ENCODE measurements at places on chromosomes 16 and 17.

DNA sequence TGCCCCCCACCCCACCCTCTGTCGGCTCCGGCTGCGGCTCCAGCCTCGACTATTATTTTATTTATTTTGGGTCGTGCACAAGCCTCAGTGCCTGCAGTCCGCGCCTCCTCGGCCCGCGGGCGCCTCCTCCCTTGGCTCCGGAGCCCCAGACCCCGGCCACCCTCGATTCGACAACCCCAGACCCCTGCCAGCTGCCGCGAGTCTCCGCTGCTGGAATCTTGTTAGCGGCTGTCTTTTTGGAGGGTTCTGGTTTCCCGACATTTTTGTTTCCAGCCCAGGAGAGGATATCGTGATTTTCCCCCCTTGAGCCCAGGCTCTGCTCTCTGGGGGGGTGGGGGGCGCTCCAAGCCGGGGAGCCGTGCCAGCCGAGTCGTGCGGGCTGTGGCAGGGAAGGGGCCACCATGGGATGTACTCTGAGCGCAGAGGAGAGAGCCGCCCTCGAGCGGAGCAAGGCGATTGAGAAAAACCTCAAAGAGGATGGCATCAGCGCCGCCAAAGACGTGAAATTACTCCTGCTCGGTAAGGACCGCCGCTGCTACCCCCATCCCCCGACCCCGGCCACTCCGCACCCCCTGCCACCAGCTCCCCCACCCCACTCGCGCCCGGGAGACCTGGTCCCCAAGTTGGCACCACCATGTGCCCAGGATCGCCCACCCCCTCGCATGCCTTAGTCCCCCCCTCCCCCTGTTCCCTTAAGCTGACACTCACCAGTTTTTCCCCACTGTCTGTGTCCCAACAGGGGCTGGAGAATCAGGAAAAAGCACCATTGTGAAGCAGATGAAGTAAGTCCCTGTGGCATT, 746 bp downstream of the GNAO1 start:
- peak; percentile 50 for DNase-seq

DNA sequence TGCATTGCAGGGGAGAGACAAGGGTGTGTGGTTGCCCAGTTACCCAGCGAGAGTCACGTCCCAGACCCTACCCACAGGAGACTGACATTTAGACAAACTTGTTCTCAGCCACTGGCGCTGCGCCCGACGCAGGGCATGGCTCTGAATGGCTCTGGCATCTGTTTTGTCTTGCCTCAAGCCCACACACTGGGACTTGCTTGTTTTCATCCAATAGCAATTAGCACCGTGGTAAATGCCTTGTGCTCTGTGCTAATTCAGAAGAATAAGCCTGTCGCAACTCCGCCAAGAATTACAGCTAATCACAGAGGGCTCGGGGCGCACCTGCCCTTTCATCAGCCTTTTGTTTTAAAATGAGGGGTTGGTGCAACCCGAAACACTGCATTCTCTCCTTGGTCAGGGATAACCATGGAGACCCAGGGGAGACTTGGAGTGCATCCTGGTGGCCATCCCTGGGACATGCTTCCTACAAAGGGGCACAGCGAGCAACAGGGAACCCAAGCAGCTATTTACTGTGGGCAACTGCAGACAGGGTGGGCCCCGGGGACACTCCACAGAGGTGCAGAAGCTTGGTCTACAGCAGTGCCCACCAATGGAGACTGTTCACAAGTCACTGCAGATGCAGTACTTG, 220.6 kb upstream of the ZFHX3 start:
- DNase-seq: no peak

- DNase-seq: no peak
Observed at GRCh38 chr17:48051706-48052486, 3.7 kb downstream of the NFE2L1 start.

DNA sequence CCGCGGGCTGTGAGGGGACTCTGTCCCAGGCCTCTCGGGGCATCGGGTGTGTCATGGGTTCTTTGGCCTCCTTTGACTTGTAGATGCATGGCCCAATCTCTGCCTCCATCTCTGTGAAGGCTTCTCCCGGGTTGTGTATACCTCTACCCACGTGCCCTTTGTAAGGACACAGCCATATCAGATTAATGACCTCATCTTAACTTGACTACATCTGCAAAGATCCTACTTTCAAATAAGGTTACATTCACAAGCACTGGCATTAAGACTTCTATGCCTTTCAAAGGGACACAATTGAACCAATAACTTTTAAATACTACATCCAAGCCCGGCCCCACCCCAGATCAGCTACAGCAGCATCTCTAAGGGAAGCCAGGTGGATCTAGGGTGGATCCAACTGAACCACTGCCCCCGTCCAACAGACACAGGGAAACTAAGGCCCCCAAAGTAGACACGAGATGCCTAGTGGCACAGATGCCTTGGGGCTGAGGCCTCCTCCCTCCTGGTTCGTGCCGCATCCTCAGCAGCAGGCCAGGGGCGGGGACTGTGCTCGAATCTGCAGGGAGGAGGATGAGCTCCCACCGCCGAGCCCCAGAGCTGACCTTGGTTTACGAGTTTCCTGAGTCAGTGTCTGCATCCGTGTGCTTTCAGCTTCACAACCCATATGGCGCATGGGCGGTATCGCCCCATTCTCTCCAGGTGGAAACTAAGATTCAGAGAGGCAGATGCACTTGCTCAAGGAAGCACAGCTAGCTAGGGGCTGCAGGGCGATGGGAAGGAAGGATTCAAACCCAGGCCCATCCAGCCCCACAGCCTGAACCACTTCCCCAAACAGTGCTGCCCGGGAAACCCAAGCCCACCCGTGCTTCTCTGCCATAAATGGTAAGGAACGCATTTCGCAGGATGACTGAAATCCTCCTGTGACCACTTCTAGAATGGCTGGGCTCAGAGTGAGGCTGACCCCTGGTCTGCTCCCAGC, 353.3 kb downstream of the C16orf95 start:
- no peak for DNase-seq

GRCh38 chr16:11004973-11005610, 60.7 kb downstream of the CLEC16A start:
- DNase-seq: no peak

GRCh38 chr16:26583803-26584202, 482.9 kb upstream of the C16orf82 start:
- DNase-seq: peak; percentile 37

GRCh38 chr17:78359321-78359996, 418 bp downstream of the SOCS3 start:
- no peak for DNase-seq

- peak; percentile 53 for DNase-seq
Observed at GRCh38 chr16:50247906-50248608, 18.3 kb upstream of the ADCY7 start.

DNA sequence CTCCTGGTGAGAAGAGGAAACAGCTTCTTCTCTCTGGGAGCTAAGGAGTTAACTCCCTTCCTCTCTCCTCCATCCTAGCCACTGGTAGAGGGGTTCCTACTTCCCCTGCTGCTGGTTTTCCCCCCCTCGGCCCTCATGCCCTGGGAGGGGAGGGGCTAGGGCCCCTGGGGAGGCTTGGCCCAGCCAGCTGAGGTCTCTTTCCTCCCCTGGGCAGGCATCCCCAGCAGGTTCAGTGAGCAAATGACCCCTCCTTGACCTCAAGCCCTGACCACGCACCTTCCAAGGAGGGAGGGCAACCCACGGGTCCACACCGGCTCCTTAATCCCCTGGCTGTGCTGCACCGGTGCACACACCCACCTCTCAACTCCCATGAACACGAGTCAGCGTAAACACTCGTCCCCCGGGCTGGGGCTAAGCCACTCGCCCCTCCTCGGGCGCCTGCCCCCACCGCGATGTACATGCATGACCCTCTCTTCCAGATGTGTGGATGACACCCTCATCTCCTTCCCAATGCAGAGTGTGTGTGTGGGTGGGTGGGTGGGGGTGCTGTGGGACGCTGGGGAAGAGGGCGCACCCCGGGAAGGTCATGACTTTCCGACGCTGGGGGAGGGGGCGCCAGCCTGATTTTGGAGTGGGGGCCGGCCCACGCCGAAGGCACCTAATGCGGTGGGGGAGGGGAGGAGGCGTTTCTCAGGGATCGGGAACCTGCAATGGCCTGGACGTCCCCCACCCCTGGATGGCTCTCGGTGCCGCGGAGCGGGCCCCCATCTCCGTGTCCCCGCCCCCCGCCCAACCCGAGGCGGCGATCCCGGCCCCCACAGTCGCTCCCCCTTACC, 33.7 kb downstream of the SRCIN1 start:
- no peak for DNase-seq

GRCh38 chr17:43338886-43339516, 59.8 kb upstream of the ARL4D start:
- DNase-seq: peak; percentile 89

- no peak for DNase-seq
Observed at GRCh38 chr17:47287068-47287467, 33.4 kb downstream of the ITGB3 start.

GRCh38 chr17:56478836-56479447, 114.6 kb upstream of the NOG start:
- DNase-seq: peak; percentile 62

DNA sequence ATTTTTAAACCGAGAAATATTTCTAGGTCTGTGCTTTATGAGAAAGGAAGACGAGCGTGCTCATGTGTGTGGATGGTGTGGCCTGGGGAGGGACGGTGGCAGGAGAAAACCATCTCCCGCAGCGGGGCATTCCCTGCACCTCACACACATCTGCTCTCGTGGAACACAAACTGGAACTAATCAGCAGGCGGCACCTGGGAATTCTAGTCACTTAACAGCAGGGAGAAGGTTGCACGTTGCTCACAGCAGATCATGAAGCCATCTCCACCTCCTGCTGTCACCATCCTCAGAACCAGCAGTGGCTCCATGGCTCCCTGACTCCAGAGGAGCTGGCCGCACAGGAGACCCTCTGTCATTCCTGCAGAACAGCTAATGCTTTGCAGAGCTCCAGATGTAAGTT, 35.2 kb downstream of the ADCY9 start:
- DNase-seq: no peak

DNA sequence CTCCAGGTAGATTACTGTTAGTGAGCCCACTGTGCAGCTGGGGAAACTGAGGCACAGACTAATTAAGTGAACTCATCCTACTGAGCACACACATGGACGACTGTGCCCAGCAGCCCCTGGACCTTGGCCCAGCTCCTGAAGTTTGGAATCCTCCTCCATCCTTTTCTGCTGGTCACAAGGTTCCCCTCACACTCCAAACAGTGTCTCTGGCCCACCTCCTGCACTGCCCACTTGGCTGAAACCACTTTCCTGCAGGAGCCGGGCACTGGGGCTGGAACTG, 3.6 kb downstream of the RHBDF2 start:
- DNase-seq: no peak

DNA sequence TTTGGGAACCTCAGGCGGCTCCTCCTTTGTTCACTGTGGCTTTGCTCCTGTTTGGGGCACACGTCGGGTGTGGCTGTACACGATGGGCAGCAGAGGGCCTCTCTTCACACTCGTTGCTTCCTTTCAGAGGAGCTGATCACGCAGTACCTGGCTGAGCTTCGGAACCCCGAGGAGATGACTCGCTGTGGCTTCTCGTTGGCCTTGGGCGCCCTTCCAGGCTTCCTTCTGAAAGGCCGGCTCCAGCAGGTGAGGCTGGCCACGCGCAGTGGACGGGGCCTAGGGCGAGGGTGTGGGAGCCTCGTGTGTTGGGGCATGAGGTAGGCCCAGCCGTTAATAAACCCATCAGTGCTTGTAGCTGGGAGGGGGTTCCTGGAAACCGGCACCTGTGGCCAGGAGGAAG, 85.0 kb upstream of the ZNF750 start:
- DNase-seq: no peak

DNA sequence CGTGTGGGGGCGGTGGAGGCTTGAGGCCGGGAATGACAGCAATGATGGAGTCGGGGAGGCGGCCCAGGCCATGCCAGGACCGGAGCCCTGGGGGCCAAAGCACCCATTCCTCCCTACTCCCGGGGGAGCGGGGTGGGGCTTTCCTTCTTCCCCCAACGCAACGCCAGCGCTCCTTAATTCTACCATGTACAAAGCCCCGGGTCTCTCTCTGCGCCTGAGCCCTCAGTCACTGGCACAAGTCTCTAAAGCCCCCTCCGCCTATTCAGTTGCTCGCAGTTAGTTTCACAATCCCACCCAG, 245 bp upstream of the RNF227 start:
- DNase-seq: no peak

- peak; percentile 91 for DNase-seq
Observed at GRCh38 chr17:77400445-77400870, 259.7 kb downstream of the SEC14L1 start.

GRCh38 chr17:63549289-63549945, 860 bp upstream of the DCAF7 start:
- no peak for DNase-seq

DNA sequence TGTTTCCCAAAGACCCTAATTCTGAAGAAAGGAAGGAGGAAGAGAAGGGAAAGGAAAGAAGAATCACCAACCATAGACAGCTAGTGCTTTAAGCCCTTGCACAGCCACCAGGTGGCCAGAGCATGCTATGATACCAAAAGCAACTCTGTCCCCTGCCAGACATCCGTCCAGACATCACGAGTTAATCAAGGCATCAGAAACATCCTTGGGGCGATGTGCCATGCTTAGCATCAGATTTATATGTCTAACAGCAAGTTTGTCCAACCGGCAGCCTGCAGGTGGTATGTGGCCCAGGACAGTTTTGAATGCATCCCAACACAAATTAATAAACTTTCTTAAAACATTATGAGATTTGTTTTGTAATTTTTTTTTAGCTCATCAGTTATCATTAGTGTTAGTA, 2.9 kb upstream of the CRYBA1 start:
- DNase-seq: no peak

GRCh38 chr16:72201387-72201786, 29.4 kb upstream of the PMFBP1 start:
- no peak for DNase-seq

DNA sequence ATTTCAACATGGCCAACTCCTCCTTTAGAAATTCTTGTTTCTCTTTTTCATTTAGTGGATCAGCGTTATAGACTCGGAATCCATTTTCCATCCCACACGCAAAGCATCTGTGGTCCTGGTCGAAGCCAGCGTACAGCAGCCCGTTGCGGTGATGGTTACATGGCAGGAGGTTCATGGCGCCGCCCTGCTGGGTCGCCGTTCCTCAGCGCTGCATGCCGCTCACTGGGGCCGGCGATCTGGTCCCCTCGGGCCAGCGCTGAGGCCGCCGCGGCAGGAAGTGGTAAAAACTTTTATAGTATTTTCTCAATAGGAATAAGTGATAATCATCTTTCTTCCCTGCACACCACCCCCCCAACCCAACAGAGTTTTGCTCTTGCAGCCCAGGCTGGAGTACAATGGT, 29.9 kb upstream of the RHOT1 start:
- no peak for DNase-seq

- no peak for DNase-seq
Observed at GRCh38 chr16:49904348-49905062, 48.6 kb upstream of the ZNF423 start.

GRCh38 chr16:64522548-64522947, 599.3 kb downstream of the CDH11 start:
- no peak for DNase-seq

- peak; percentile 74 for DNase-seq
Observed at GRCh38 chr17:32491371-32492263, 4.8 kb downstream of the CDK5R1 start.

- no peak for DNase-seq
Observed at GRCh38 chr17:29069526-29070041, 26.6 kb downstream of the PIPOX start.

- no peak for DNase-seq
Observed at GRCh38 chr17:79039171-79039570, 15.2 kb downstream of the C1QTNF1 start.

GRCh38 chr17:48527547-48527932, 3.3 kb downstream of the HOXB1 start:
- no peak for DNase-seq

All from activated CD4-positive, alpha-beta T cell treated with anti-CD3 and anti-CD28 coated beads, Interleukin-2, amount 10 ng/mL, durations not matched to agents 24 days and 14 days (primary cell).